ENCODE measurements at places on chromosomes 3 and 15. TPM values are rescaled to one million over a fixed set of nuclear protein-coding genes. Genes with fewer than 3 reads are reported as not detected.

DNA sequence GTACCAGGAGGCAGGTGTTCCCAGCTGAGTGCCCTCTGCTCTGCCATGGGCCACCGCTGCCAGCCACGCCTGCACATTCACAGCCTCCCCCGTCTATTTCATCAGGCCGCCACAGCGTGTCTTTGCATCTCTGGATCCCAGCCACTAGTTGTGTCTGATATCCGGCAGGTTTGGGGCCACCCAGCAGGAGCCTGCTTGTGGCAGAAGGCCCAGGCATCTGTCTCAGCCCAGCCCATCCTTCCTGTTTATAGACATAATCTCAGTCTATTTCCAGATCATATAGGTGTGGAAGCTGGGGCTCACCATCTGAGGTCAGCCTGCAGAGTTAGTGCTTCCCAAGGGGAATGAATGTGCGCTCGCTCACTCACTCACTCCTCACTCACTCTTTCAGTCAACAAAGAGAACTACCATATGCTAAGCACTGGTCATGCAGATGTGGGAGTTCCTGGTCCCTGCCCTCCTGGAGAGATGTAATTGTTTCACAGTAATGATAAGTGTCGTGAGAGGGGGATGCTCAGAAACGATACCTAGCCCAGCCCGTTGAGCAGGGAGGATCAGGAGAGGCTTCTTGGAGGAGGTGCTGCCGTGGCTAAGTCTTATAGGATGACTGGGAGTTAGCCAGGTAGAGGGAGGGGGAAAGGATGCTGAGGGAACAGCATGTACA is 60.6 kb downstream of the FGD5 start:
- DNase-seq: no peak

GRCh38 chr15:38374029-38374428 is 79.9 kb upstream of the FAM98B start:
- no peak for DNase-seq

GRCh38 chr3:66038726-66039589 is at the start of gene MAGI1:
Gene MAGI1, minus strand, starts transcription at chr3:66038918. Its CDS starts 610 bp downstream, at chr3:66038308.
- no peak for DNase-seq

DNA sequence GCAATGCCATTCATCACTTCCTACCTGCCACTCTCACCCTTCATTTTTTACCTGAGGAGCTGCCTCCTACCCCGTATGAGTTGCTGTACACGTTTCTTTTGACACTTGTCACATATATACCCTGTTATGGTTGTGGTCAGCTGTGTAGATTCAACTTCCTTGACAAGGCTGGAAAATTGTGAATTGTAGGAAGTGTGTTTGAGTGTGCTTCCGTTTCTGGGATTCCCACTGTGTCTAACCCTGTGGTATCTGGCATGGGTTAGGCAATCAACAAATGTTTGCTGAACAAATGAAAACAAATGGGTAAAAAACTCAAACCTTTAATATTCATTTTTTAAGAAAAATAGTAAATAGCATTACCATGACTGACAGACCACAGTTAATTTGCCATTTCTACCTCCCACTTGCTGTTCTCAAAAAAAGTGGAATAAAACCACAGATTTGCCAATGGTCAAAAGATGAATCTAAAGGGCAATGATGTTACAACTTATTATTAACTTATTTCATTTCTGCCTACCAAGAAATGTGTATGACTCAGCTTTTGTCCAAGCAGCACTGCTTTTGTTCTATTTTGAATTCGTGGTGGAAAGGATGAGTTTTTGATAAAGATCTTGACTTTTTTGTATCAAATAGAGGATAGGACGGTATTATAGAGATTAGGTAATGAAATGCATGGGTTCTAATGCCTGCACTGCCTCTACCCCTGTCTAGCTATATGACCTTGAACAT is 404.6 kb downstream of the LPP start:
- DNase-seq: no peak

- no peak for DNase-seq
Measured at GRCh38 chr3:107414325-107414964, 37.2 kb downstream of the CCDC54 start.

GRCh38 chr3:175312791-175313190 is 453.7 kb downstream of the NAALADL2 start:
- no peak for DNase-seq

DNA sequence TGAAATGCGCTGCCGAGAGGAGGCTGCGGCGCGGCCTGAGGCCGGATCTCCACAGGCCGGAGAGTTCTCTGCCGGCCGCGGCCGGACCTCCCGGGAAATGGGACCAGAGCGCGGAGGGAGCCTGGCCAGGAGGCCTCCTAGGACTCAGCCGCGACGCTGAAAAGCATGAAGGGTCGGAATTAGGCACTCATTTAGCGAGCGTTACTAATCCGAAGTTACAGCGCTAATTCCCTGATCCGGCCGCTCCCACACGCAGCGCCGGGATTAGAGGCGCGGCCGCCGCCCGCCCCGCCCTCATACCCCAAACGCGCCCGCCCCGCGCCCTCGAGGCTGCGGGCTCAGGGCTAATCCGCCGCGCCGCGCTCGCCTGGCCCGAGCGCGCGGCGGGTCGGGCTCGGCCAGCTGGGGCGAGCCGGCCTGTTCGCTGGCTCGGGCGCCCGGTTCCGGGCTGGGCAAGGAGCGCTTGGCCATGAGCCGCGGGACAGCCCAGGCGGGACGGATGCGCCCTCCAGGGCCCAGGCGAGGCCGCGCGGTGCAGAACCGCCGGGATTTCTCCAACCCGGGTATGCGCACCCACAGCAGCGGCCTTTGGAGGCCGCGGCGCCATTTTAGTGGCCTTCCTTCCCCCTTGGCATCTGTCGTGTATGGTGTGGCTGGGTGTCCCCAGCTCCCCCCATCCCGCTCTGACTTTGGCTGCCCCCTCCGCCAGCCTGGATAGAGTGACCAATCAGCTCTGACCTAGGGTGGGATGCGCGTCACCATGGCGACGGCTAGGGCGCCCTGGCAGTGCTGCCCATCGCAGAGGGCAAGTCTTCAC is 36.8 kb upstream of the POLG start:
- no peak for DNase-seq

DNA sequence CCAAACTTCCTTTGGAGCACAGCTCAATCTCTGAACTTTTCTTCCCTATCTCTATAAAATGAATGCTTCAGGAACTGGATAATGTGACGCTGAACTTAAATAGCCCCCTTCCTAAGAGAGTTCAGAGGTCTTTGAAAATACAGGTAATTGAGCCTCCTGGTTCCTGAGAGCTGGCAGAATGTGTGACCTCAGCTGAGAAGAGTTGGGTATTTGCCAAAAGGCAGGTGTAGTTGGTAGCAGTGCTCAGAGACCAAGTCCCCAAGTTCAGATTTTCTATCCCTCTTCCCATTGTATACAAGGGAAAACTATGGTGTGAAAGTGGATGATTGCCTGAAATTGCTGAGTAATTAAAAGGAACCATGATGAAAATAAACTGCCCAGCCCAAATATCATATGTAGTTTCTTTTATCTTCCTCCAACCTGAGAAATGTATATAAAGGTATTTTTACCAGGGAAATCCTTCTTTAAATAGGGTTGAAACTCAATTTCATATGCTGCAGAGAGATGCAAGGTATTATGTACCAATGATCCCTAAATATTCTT is 154.6 kb upstream of the ICE2 start:
- no peak for DNase-seq

DNA sequence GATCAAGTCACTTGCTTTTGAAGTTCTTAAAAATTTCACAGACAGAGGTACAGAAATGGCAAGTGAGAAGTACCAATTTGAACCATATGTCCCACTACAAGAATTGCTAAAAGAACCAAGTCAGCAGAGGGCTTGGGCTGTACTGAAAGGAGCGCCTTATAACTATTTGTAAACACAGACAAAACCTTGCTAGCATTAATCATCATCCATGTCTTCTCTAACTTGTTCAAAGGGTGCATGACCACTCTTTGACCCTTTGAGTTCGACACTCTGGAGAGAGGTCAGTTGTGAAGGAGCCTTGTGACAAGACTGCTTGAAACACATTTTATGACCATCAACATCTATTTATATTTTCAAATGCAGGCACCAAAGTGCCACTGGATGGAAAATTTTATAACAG is 191.7 kb downstream of the PDZRN3 start:
- no peak for DNase-seq

DNA sequence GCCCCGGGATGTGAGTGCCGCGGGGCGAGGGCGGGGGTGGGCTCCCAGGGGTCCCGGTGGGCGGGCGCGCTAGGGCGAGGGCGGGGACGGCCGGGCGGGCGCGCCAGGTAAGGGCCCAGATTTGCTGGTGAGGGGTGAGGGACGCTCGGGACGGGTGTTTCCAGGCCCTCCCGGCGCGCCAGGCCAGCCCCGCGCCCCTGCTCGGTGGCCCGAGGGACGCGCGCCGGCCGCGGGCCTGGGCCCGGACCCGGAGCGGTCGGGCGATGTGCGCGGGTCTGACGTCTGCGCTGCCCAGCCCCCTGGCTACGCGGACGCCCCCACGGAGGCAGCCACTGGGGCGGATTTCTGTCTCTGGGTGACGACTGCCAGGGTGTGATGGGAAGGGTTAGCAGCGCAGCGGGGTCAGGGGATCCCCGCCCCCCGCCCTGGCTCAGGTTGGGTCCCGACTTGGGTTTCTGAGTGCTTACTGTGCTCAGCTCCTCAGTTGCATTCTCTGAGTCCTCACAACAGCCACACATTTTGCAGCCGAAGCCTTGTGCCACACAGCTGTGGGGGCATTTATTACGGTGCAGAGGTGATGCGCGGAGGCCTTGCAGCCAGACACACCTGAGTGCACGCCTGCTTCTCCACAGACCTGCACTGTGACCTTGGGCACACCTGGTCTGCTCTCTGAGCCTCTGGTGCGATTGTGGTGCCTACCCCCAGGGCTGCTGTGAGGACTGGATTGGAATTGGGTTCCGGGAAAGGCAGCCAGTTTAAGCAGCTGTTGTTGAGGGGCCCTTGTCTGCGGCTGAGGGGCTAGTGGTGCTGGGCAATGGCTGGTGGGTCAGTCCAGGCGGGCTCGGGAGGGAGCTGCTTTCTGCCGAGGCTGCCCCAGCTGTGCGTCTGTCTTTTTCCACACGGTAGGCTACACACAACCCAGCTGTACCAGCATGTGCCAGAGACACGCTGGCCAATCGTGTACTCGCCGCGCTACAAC is 523 bp downstream of the HDAC11 start:
- DNase-seq: no peak

The UTS2B gene
- not detected for total RNA-seq

The CYP8B1 gene
- total RNA-seq: not detected

The SLC6A20 gene
- total RNA-seq: 0.19 TPM

The NIT2 gene
- 28.8 TPM for total RNA-seq

The GOLGA6L7 gene
- not detected for total RNA-seq

The ROBO1 gene
- 37.3 TPM for total RNA-seq

The TUSC7 gene
- total RNA-seq: not detected

Measured in esophagus squamous epithelium (tissue), 5 donors.